Activated naive CD4-positive, alpha-beta T cell treated with anti-CD3 and anti-CD28 coated beads, Interleukin-2, amount 50 U/mL, for 16 hours (primary cell): ENCODE measurements at places on chromosomes 1 and 21.

- DNase-seq, result no peak
These were observed 42.3 kb upstream of the RUNX3 start for GRCh38 chr1:24972221-24972914.

DNA sequence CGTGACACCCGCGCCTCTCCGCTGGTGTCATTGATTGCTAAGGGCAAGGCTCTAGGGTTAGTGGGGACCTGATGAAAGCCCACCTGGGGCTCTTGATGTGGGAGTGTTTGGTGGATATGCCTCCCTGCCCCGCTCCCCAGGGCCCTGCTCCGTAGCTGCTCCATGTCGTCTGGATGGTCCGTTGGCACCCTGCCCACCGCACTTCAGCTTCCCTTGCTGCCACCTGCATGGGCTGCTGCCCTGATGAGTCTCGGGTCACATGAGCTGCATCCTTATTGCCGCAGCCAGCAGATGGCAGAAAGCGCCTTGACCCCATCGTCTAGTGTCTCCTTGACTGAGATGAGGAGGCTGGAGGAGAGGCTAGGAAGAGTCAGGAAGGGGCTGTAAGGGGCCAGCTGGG lies 439.4 kb downstream of the CAMTA1 start:
- no peak for DNase-seq

- DNase-seq, result no peak
These were observed 126.9 kb upstream of the DUSP10 start for GRCh38 chr1:221868593-221869303.

GRCh38 chr1:85596947-85597346 lies 16.4 kb downstream of the CCN1 start:
- DNase-seq, result no peak

GRCh38 chr1:230699716-230700115 lies 14.2 kb downstream of the AGT start:
- no peak for DNase-seq

GRCh38 chr1:231616667-231617066 lies 9.9 kb upstream of the DISC1 start:
- no peak for DNase-seq
